ENCODE measurements at places on chromosomes 6 and 20. TPM values are rescaled to one million over a fixed set of nuclear protein-coding genes. Genes with fewer than 3 reads are reported as not detected.

Gene POFUT1
- 41.4 TPM for total RNA-seq

GRCh38 chr6:100455230-100456124 lies 9.2 kb downstream of the SIM1 start:
- peaks cover 28% of the 10 kb centered on the region for H3K36me3 ChIP-seq
- H3K4me1 ChIP-seq = no peaks in the 10 kb centered on the region
- no peak overlapping the region for H3K4me3 ChIP-seq
- no peak for ATAC-seq
- H3K27me3 ChIP-seq = peaks cover 57% of the 10 kb centered on the region
- no peak overlapping the region for H3K27ac ChIP-seq

GRCh38 chr6:116015983-116016382 lies 44.7 kb downstream of the FRK start:
- no peaks in the 10 kb centered on the region for H3K36me3 ChIP-seq
- H3K27ac ChIP-seq = no peak overlapping the region
- H3K4me3 ChIP-seq = no peak overlapping the region
- no peak for ATAC-seq
- H3K4me1 ChIP-seq = peaks cover 11% of the 10 kb centered on the region
- H3K27me3 ChIP-seq = peaks cover 34% of the 10 kb centered on the region

GRCh38 chr6:143733510-143733909 lies 55.7 kb downstream of the PHACTR2 start:
- no peak overlapping the region for H3K4me3 ChIP-seq
- H3K27me3 ChIP-seq = no peaks in the 10 kb centered on the region
- no peaks in the 10 kb centered on the region for H3K36me3 ChIP-seq
- H3K27ac ChIP-seq = no peak overlapping the region
- peaks cover 25% of the 10 kb centered on the region for H3K4me1 ChIP-seq

- H3K4me1 ChIP-seq = peaks cover 4% of the 10 kb centered on the region
- peak overlapping the region; percentile 49 for H3K27ac ChIP-seq
- no peaks in the 10 kb centered on the region for H3K27me3 ChIP-seq
- ATAC-seq = peak; percentile 21
- H3K36me3 ChIP-seq = no peaks in the 10 kb centered on the region
- H3K4me3 ChIP-seq = no peak overlapping the region
Observed at GRCh38 chr6:137999815-138000214, 107.4 kb downstream of the PERP start.

DNA sequence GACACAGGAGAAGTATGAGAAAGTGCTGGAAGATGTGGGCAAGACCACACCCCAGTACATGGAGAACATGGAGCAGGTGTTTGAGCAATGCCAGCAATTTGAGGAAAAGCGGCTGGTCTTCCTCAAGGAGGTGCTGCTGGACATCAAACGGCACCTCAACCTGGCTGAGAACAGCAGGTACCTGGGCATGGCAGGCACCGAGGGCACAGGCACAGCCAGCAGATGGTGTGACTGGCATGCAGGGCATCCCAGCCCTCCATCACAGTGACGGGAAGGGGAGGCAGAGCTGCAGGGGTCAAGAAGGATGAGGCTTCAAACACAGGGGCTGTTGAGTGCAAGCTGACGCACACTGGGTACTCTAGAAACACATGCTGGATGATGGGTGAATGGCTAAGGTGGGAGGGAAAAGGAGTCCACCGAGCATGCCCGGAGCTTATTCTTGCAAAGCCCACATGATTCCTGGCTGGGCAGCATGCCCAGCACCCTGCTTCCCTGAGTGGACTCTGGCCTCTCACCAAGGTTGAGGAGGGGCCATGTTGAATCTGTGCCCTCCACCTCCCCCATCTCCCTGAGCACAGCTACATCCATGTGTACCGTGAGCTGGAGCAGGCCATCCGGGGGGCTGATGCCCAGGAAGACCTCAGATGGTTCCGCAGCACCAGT lies 26.3 kb downstream of the SPDEF start:
- no peak overlapping the region for H3K27ac ChIP-seq
- H3K4me1 ChIP-seq = no peaks in the 10 kb centered on the region
- no peak overlapping the region for H3K4me3 ChIP-seq
- no peaks in the 10 kb centered on the region for H3K27me3 ChIP-seq
- no peak for ATAC-seq
- no peaks in the 10 kb centered on the region for H3K36me3 ChIP-seq

Gene HLA-DQB2
- total RNA-seq = 2.0 TPM
